Dermis lymphatic vessel endothelial cell (primary cell): ENCODE measurements at places on chromosomes 5 and 9. TPM values are rescaled to one million over a fixed set of nuclear protein-coding genes. Genes with fewer than 3 reads are reported as not detected.

SYK gene
- under 0.01 TPM in 1 of 2 replicates, not detected in the other for total RNA-seq

HACD4 gene
- under 0.01 and 0.17 TPM in 2 replicates for total RNA-seq

ELOVL7 gene
- total RNA-seq: 0.09 and 0.22 TPM in 2 replicates

IFNB1 gene
- total RNA-seq: not detected in 2 replicates

CCDC152 gene
- 0.11 and 0.34 TPM in 2 replicates for total RNA-seq

SLC2A6 gene
- 8.2 and 13.2 TPM in 2 replicates for total RNA-seq

PTGES gene
- total RNA-seq: 0.09 and 0.65 TPM in 2 replicates

FOXD4L4 gene
- total RNA-seq: under 0.01 and 0.09 TPM in 2 replicates

NMUR2 gene
- total RNA-seq: not detected in 2 replicates

MLANA gene
- total RNA-seq: not detected in 2 replicates
